ENCODE measurements at places on chromosomes 12 and 14.

- no peak for ATAC-seq
Observed at GRCh38 chr14:33967138-33967537, 16.3 kb upstream of the EGLN3 start.

DNA sequence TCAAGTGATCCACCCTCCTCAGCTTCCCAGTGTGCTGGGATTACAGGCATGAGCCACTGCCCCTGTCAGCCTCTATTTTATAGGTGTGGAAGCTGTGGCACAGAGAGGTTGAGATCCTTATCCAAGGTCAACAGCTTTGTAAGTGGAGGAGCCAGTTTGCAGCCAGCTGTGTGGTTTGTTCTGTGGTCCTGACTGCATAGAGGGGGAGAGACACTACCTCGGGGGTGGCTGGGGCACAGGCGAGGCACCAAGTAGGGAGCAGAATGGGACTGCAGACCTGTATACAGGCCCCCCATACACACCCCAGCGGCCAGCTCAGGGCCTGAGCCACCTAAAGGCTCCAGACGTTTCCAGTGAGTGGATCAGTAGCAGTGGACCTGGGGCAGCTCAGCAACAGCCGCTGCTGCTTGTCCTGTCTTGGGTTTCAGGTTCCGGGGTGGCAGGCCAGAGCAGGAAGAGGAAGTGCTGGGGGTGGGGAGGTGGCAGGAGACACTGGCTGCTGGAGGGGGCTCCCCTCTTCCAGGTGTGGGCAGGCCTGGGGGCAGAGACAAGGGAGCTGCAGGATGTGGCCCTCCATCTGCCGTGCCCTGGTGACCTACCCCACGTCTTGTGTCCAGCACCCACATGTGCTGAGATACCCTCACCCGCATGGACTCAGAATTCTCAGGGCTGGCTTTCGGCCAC, 11.0 kb downstream of the ORAI1 start:
- no peak for ATAC-seq

- no peak for ATAC-seq
Observed at GRCh38 chr14:105902131-105902898, 375.9 kb downstream of the TMEM121 start.

- no peak for ATAC-seq
Observed at GRCh38 chr14:61350427-61351270, 29.3 kb downstream of the PRKCH start.

- ATAC-seq = no peak
Observed at GRCh38 chr12:81080431-81080983, 2.6 kb downstream of the ACSS3 start.

- ATAC-seq = peak; percentile 4
Observed at GRCh38 chr12:111361073-111361716, 7.7 kb downstream of the PHETA1 start.

DNA sequence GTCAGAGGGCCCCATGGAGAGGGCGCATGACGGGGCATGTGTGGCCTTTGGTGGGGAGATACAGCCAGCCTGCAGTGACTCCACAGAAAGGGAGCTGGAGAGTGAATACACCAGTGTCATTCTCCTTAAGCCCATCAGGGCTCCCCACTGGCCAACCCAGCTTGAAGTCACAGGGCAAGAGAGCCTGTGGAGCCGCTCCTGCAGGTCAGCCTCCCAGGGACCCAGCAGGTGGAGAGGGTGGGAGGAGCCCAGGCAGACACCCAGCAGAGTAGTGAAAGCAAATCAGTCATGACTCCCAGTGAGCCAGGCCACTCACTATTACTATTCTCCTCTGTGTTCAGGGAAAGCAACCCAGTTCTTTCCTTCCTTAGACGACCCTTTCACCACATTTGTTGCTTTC, 110.0 kb upstream of the CPM start:
- ATAC-seq = no peak

- no peak for ATAC-seq
Observed at GRCh38 chr12:126447346-126447745, 1382.1 kb downstream of the AACS start.

GRCh38 chr14:92500491-92500941, 13.1 kb upstream of the RIN3 start:
- ATAC-seq = no peak

DNA sequence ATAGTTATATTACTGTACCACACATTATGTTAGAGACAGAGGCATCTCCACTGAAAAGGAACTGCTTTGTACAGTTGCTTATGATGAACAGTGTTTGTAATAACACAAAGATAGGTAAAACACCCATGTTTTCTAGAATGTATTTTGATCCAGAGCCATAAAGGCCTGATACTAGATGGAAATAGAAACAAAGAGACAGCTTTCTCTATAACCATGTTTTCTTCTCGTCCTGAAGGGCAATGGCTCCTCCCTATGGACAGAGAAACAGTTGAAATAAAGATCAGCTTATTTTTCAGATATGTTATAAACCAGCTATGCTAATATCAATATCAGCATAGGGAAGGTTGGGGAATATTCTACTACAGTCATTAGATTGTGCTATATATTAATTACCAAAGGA, 109.2 kb downstream of the ATXN7L3B start:
- no peak for ATAC-seq

- no peak for ATAC-seq
Observed at GRCh38 chr12:2552000-2552756, 242.6 kb upstream of the FKBP4 start.

DNA sequence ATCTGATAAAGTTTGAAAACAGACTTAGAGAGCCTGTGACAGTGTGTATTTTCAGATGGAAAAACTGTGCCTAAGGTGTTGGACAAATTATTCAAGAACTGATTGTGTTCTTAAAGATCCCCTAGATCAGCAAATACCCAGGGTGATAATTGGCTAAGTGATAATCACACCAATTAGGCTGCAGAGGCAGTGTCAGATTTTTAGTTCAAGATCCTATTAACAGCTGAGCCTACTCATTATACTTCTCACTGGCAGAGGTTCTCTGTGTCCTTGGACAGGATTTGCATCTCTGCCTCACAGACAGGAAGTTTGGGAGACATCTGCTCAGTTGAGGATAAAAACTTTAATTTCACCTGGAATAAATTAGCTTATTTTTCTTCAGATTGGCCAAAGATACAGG, 4.3 kb upstream of the FGD4 start:
- no peak for ATAC-seq

DNA sequence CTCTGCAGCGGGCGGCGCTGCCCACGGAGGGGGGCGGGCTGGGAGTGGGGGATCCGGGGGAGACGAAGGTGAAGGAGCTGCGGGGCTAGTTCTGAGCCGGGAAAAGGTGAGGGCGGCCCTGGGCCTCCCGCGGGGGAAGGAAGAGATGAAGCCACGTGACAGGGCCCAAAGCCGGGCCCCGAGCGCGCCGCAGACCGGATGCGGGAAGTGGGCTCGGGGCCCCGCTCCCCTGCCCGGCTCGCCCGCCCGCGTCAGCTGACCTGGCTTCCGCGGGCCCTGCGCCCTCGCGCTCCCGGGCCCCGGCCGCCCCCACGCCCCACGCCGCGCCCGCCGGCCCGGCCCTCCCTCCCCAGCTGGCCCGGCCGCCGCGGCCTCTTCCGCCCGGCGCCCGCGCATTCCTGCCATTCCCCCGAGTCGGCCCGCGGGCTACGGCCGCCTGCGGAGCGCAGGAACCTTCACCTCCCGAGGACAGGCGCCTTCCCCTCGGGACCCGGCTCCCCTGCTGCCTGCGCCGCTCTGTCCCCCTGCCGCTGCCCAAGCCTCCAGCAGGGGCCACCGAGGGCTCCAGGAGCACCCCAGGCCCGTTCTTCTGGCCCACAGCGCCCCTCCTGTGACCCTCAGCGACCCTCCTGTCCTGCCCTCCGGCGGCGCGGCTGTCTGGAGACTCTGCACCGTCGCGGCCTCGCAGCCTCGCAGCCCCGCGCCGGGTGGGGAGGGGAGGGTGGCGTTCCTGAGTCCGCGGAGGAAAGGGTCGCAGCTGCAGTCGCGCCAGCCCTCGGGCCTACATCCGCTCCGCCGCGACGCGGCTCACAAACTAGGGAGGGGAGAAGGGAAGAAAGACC, 20.4 kb downstream of the NINJ2 start:
- peak; percentile 92 for ATAC-seq

DNA sequence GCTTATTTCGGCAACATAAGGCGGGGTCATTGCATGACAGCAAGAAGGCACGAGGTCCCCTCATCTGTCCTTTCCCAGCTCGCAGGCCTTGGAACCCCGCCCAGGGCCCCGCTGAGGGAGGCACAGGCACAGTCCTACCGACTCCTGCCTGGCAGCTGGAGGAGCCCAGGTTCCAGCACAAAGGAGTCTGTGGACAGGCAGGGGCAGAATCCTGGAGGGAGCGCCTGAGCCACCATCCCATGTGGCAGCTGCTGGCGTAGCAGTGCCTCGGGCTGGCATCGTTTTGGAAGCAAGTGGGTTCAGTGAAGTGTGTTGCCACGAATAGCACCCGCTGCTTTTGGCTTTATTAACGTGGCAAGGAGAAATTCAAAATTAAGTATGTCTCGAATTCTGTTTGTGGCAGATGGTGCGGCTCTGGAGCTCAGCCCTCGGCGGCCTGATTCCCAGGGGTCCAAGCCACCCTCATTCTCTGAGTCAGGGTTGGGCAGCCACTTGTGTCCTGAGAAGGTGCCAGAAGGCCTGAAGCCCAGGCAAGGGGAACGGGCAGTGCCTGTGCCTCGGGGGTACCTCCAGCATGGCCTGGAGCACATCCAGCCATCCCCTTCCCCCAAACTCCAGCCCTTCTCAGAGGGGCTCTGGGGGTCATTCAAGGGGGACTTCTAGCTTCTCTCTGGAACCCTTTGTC, 35.9 kb downstream of the SLC8B1 start:
- peak; percentile 3 for ATAC-seq

DNA sequence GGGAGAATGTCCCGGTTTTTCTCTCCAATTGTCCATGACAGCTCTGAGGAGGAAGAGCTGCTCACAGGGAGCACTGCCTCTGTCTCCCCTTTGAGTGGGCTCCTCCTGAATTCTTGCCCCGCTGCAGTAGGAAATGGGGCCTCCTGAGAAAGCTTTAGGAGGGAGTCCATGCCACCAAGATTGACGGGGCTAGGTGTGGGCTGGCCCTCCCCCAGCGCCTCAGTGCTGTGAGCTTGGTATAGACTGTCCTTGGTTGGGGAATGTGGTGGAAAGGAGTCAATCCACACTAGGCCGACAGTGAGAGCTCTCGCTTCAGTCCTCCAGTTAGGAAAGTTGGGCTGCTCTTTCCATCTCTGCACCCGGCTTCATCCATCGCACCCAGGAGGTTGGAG, 23.4 kb upstream of the CTDSP2 start:
- no peak for ATAC-seq

DNA sequence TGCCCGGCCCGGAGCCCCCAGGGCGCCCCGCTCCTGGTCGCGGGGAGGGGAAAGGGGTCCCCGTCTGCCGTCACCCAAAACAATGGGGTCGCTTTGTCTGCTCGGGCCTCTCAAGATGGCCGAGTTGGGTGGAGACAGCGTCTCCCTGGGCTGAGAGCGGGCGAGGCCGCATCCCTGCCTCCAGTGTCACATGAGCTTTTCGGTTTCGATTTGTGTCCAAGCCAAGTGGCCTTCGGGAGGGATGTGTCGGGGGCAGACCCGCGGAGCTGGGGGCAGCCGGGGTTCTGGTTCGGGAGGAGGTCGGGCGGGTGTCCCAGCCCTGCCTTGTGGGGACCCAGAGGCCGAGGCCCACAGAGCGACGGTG, 790 bp downstream of the DYNC1H1 start:
- ATAC-seq = peak; percentile 37

DNA sequence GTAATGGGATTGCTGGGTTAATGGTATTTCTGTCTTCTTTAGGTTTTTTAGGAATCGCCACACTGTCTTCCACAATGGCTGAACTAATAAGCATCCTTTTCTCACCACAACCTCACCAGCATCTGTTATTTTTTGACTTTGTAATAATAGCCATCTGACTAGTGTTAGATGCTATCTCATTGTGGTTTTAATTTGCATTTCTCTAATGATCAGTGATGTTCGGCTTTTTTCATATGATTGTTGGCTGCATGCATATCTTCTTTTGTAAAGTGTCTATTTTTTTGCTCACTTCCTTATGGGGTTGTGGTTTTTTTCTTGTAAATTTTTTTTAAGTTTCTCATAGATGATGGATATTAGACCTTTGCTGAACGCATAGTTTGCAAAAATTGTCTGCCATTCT, 377.9 kb downstream of the GALC start:
- no peak for ATAC-seq

GRCh38 chr14:59483363-59483762, 845 bp downstream of the L3HYPDH start:
- ATAC-seq = peak; percentile 3

DNA sequence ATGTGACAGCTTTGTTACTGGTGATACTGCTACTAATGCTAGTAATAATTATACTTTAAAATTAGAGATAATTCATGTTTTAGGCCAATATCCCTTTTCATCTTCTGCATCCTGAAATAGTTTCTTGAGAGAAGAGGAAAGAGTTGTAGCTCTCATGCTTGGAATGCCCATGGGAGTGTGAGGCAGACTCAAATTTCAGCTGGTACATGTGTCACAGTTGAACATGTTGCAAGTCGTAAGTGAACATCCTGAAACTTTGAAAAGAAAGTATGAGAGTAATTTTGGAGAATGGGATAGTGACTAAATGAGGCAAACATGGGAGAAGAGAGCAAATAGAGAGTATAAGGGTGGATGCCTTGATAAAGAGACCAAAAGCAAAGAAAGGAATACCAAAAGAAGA, 168.0 kb downstream of the TMTC3 start:
- no peak for ATAC-seq

DNA sequence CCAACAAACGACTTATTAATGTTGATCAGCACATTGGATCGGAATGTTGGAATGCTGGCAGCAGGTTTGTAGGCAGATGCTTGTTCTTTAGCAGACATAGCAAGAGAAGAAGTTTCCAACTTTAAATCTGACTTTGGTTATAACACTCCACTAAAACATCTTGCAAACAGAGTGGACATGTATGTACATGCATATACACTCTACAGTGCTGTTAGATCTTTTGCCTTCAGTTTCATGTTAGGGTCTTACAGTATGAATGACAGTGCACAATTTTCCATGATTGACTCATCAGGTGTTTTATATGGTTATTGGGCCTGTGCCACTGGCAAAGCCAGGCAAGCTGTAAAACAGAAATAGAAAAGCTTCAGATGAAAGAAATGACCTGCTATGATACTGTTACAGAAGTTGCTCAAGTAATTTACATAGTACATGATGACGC, 14.3 kb upstream of the DHRS7 start:
- peak; percentile 73 for ATAC-seq

DNA sequence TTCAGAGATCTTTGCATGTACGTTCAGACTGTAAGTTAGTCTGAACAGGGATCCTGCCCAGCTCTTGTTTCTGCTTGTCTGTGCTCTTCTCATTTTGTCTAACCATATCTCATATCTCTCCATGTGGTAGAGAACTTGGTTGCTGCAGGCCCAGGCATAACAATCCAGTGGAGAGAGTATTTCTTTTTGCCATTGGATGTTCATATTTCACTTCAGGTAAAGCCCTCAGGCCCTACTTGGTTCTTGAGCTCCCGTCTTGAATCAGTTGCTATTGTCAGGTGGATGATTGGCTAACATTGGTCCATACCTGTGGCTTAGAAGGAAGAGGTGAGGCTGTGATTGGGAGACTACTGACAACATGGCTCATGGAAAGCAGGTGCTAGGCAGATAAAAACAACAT, 357.7 kb upstream of the FLRT2 start:
- ATAC-seq = no peak

DNA sequence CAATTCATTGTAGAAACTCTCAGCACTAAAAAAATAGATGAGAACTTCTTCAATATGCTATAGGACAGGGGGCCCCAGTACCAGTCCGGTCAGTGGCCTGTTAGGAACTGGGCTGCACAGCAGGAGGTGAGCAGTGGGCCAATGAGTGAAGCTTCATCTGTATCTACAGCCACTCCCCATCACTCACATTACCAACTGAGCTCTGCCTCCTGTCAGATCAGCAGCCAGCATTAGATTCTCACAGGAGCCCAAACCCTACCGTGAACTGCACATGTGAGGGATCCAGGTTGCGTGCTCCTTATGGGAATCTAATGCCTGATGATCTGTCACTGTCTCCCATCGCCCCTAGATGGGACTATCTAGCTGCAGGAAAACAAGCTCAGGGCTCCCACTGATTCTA, 15.7 kb upstream of the ANO2 start:
- ATAC-seq = no peak

Measured in motor neuron (in vitro differentiated cells).